ENCODE measurements at places on chromosomes 4 and X.

- DNase-seq = no peak
Observed at GRCh38 chrX:38489341-38489740, 72.0 kb upstream of the TSPAN7 start.

GRCh38 chrX:10111364-10112148 lies 45.2 kb upstream of the CLCN4 start:
- no peak for DNase-seq

GRCh38 chrX:149453030-149453429 lies 52.1 kb downstream of the IDS start:
- DNase-seq = no peak

GRCh38 chr4:178799204-178799603 lies 1357.0 kb upstream of the AGA start:
- DNase-seq = no peak

- no peak for DNase-seq
Observed at GRCh38 chr4:59818656-59819055, 1381.5 kb upstream of the ADGRL3 start.

GRCh38 chr4:139873111-139873860 lies 207.7 kb downstream of the MGST2 start:
- no peak for DNase-seq

DNA sequence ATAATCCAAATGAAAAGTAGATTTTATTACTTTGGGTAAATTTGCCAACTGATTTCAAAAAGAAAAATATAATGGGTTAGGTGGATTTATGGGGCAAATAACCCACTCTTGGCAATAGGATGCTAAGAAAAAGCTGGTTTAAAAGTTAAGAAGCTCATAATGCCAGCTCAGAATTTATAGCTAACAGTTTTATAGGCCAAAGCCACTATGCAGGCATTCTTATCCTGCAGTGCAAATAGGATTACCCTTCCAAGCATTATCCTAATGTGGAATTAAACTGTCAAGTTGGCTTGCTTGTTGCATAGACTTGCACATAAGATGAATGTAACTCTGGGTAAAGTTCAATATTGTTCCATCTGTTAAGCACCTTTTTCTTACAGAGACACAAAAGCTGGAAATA lies 703.0 kb downstream of the PCDH18 start:
- peak; percentile 39 for DNase-seq

- no peak for DNase-seq
Observed at GRCh38 chr4:90220459-90220858, 93.3 kb downstream of the CCSER1 start.

DNA sequence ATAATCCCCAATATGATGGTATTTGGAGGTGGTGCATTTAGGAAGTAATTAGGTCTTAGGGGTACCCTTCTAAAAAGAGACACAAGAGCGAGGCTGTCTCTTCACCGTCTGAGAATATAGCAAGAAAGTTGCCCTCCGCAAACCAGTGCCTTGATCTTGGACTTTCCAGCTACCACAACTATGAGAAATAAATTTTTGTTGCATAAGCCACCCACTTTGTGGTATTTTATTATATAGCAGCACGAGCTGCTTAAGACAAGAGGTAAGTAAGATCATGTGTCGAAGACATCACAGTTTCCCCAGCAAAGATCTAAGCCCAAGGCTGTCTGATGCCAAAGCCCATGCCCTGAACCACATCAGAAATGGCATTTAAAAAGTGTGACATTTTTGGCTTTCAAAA lies 9.6 kb upstream of the EXOSC9 start:
- no peak for DNase-seq

GRCh38 chr4:116243431-116243830 lies 841.9 kb downstream of the TRAM1L1 start:
- no peak for DNase-seq

DNA sequence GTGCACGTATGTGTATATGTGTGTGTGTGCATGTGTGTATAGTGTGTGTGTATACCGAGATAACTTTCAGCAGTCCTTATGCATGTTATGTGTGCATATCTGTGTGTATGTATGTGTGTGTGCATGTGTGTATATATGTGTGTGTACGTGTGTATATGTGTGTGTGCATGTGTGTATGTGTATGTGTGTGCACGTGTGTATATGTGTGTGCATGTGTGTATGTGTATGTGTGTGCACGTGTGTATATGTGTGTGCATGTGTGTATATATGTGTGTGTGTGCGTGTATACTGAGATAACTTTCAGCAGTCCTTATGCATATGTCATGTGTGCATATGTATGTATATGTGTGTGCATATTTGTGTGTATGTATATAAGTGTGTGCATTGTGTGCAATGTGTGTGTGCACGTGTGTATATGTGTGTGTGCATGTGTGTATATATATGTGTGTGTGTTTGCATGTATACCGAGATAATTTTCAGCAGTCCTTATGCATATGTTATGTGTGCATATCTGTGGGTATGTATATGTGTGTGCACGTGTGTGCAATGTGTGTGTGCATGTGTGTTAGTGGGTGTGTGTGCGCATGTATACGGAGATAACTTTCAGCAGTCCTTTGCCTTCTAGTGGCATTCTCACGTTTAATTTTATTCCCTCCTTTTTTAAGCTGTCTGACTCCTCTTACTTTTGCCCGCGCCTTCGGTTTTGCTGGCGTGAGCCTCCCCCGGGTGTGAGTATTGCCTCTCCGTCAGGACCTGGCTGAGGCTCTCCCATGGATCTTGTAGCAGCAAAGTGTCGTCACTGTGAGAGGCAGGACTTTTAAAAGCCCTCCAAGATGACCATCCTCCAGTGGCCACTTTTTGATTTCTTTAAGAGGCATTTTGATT lies 99.6 kb upstream of the SHOX start:
- DNase-seq = no peak

GRCh38 chr4:86706923-86707597 lies 112.9 kb downstream of the PTPN13 start:
- DNase-seq = no peak

DNA sequence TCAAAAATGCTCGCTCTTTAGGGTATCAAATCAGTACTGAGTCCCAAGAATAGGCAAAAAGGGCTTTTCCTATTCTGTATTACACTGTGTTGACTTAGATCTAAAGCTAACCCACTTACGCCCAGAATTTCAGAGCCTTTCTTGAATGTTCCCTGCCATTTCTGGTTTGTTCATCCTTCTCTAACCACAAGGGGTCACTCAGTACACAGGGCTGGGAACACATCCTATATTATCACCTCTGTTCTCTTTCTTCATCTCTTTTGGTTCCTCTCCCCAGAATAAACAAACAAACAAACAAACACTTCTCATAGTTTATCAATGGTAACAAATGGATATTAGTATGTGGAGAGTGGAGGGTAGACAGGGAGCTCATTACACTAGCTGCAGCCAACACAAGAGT lies 25.5 kb upstream of the MORC4 start:
- DNase-seq = peak; percentile 29

GRCh38 chr4:133720001-133720400 lies 481.6 kb downstream of the PABPC4L start:
- DNase-seq = no peak

DNA sequence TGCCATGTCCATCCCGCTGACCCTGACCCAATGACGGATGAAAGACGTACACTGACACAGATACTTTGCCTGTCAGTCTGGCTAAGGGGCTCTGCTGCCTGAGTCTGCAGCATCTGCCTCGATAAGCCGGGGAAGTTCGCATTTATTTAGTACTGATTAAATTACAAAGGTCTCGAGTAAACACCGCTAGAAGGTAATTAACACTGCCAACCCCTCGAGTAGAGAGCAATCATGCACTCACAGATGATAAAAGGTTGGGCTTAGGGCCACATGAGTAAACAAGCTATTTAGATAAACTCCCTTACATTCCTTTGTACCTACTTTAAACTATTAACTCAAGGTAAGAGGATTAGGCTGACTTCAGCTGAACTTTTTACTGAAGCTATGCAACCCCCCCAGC lies 16.0 kb upstream of the RBMXL3 start:
- no peak for DNase-seq

DNA sequence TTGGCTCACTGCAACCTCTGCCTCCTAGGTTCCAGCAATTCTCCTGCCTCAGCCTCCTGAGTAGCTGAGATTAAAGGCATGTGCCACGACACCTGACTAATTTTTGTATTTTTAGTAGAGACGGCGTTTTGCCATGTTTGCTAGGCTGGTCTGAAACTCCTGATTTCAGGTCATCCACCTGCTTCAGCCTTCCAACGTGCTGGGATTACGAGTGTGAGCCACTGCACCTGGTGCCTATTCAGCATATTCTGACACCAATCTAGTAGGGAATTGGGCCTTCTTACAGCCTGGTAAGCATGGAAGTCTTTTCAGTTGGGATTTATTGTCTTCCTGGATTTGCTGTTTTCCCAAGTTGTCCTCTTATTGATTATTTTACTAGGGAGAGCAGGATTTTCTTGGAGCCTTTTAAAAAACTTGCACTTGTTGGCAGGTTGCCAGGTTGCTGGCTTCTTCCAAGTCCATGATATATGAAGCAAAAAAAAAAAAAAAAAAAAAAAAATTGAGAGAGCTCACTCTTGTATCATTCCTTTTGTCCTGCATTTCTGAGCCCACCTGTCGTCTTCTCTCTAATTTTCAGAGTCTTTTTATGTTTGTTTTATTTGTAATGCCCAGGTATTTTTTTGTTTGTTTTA lies 43.7 kb downstream of the TMPRSS11E start:
- no peak for DNase-seq

GRCh38 chrX:101385795-101386541 lies at the start of gene BTK:
Gene BTK (minus strand): TSS chrX:101386191. CDS start chrX:101375284, 10,907 bp downstream.
- no peak for DNase-seq

GRCh38 chrX:126820700-126821420 lies 1.3 kb downstream of the PRR32 start:
- no peak for DNase-seq

DNA sequence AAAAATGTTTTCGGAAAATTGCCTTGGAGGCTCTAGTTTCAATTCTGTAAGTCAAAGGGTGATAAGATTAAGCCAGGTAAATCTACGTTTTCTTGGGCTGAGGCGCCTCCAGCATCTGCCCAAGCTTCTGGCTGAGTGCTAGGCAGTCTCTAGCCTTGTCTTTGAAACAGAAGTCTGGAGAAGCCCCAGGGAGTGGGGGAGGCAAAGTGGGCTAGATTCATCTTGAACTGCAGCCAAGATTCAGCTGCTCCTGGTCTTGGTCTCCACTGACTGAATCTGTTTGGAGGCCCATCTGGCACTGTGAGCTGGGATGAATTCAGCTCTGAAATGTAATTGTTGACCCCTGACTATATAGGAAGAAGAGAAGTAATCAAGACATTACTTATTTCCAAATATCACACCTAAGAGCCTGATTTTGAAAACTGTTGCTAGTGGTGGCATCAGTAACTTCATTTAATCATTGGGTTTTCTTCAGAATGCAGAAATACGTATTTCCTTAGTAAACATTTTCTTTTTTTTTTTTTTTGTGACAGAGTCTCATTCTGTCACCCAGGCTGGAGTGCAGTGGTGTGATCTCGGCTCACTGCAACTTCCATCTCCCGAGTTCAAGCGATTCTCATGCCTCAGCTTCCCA lies 187.3 kb upstream of the LEF1 start:
- no peak for DNase-seq

Measured in D341Med (cell line).